NCI-H510A (cell line): ENCODE measurements at places on chromosomes 11 and 22.

GRCh38 chr11:383431-383830, 10.6 kb upstream of the PKP3 start:
- DNase-seq = no peak

DNA sequence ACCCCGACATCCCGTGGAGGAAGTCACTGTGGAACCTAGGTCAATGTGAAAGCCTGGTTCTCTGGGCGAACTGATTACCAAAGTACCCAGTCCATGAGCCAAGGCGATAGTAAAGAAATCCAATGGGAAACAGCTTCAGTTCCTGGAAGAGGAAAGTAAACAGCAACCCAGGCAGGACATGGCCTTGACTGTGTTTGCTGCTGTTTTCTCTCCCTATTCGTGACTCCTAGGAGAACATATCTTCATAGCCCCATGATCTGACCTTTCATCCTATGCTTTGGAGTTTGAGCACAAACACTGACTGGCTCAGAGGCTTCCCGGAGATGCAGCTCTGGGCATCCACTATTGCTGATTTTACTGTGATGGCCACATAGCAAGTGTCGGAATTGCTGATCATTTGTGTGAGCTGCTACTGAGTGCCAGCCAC, 45.1 kb downstream of the LRFN4 start:
- DNase-seq = no peak

GRCh38 chr22:35425546-35425945, 25.6 kb downstream of the MCM5 start:
- DNase-seq = no peak

- no peak for DNase-seq
These were observed 68.1 kb downstream of the MPPED1 start for GRCh38 chr22:43479962-43480361.

DNA sequence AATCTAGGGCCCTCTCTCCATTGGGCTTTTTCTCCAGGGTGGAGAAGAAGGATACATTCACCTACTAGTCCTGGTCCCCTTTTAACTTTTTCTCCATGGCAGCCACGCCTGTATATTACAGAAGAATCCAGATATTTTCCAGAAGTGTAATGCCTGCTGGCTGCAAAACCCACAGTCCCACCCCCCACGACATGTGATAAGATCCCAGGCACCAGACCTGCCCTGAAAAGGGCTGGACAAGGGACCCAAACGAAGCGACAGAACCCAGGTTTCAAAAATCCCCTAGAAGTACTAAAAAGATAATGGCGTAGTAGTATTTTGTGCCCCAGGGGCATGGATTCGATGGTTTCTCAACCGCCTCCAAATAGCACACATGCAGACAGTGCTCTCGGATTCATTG, 2.8 kb downstream of the WT1 start:
- DNase-seq = no peak

GRCh38 chr22:49329636-49330035, 498.0 kb downstream of the BRD1 start:
- no peak for DNase-seq

GRCh38 chr11:112529071-112529470, 268.4 kb upstream of the PLET1 start:
- DNase-seq = no peak

- no peak for DNase-seq
These were observed 22.5 kb downstream of the CAVIN3 start for GRCh38 chr11:6297831-6298230.

GRCh38 chr11:45609902-45610301, 55.5 kb downstream of the CHST1 start:
- DNase-seq = no peak

DNA sequence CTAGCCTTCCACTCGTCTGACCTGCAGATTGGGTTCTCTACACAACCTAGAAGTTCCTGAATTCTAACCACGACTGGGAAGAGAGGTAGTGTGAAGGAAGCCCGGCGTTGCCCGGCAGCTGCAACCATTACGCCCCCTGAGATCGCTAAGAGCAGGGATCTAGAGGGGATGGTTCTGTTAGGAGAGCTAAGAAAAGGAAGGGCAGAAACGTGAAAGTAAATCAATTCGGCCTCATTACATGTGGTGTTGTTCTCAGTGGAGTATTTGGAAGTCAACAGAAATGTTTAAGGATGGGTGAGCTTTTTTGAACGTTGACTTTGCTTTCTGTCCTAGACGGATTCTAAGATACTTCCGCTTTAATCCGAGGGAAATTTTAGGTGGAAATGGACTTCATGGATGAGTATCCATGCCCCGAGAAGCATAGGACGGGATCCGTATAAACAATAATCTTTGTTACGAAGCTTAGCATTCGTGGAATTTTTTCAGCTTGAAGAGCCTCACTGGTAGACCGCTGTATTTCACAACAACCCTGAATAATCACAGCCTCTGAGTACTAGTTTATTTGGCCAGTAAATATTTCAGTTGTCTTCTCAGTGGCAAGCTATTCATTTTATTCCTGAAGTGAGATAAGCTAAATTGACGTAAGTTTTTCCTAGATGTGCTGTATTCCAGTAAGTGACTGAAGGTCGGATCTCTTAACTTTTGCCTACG, 629 bp downstream of the ATP5MG start:
- DNase-seq = no peak

DNA sequence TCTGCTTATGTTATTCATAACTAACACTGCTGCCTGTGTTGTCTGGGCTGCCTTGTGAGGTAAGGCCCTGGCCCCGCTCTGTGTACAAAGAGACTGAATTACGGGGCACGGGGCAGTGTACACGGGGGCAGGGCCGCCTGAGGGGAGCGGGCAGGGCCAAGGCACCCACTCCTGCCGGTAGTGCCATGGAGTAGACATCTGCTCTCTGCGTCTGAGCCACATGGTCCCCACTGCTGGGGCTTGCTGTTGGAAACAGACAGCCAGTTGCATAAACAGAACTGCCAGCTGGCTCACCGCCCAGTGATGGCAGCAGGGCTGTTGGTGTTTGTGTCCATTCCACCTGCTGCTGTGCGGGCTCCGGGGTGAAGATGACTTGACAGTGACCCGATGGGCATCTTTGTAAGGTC, 19.8 kb downstream of the FAM118A start:
- DNase-seq = peak; percentile 47

DNA sequence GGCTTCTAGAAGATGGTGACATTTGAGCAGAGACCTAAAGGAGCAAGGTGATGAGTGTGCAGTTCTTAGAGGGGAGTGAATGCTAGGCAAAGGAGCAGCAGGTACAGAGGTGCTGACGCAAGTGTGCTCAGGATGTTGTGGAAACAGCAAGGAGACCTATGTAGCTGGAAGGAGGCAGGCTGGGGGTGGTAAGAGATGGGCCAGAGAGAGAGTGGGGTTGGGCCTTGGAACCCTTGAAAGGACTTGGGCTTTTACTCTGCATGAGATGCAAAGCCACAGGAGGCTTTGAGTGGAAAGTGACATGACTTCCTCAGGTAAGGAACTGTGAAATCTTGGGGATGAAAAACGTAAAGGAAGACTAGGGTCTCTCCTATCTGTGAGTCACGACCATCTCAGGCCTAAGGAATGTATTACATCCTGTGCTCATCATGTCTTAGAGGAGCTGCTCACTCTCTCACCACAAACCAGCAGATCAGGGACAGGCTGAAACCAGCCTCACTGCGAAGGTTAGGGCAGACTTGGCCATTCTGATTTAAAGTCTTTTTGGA, 65.4 kb downstream of the MICAL2 start:
- no peak for DNase-seq

GRCh38 chr11:95145430-95146060, 55.9 kb downstream of the ENDOD1 start:
- DNase-seq = no peak

DNA sequence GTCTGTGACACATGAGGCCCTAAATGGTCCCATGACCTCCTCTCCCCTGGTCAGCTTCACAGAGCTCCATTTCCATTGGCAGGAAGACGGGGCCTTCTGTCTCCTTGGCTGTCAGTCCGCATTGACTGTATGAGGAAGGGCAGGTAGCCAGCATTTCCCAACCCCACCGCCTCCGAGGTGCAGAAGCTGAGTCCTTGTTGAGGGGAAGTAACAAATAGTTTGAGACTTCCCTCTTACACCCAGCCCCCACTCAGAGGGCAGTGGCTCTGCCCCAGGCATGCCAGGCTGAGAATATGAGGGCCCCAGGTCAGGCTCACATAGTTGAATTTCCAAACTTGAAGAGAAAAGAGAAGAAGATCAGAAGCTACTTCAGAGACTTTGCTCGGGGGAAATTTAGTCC, 611.1 kb downstream of the BRD1 start:
- DNase-seq = no peak

DNA sequence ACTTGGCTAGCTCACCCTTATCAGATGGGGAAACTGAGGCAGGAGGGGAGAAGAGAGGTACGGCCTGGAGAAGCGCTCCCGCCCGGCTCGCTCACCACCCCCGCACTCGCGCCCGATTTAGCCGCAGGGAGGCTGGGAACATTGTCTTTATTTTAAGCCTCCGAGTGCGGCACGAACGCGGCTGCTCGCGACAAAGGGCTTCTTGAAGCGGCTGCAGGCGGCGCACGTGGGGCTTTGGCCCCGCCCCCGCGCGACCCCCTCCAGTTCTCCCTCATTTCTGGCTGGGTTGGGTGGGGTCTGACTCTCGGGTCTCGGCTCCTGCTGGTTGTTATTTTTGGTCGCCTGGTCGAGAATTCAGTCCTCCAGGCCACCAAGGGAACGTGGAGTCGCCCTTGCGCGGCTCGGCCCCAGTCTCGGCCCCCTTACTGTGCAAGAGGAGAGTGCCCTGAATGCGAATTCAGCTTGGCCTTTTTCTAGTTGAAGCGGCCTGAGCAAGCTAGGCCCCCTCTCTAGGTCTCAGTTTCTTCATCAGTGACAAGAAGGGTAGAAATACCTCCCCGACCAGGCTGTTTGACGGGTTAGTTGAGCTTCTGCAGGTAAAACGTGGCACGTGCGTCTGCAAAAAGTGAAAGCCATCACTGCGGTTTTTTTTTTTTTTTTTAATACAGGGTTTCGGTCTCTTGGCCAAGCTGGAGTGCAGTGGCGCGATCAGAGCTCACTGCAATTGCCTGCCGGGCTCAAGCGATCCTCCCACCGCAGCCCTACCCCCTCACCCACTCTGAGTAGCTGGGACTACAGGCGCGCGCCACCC, 2.6 kb upstream of the CHRM1 start:
- DNase-seq = no peak

DNA sequence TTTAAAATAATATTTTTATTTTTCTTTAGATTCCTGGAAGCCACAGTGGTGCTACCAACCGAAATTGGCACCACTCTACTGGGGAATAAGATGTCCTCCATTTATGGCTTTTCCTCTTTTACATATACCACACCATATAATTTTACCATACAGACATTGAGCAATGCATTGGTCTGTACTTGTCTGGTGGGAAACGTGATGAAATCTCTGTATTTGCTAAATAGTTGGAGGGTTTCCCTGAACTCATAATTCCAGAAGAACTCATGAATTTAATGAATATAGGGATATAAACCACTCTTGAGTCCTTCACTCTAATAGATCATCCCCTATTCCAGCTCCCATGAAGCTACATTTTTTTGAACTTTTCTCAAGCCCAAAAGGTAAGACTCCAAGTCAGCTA, 28.0 kb upstream of the MMP13 start:
- DNase-seq = no peak

DNA sequence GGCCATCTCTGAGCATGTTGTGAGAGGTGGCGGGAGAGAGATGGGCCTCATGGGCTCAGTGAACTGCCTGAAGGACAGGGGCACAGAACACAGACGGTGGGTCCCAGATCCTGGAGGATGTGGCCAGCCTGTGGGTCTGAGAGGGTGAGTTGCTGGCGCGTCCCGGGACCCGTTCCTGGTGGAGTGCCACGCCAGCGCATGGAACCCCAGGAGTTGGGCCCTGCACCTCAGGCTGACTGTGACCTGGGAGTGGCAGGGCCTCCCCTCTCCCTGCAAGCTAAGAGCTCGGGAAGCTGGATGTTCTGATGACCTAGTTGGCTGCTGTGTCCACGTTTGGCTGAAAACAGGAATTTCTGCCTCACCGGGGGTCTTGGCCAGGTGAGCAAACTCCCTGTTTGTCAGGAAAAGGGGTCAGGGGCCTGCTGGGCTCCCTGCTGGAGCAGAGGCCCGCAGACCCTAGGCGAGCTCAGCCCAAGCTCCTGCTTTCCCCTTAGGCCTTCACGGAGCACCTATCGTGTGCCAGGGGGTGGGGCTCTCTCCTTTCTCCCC, 15.0 kb downstream of the LRRC32 start:
- DNase-seq = no peak

DNA sequence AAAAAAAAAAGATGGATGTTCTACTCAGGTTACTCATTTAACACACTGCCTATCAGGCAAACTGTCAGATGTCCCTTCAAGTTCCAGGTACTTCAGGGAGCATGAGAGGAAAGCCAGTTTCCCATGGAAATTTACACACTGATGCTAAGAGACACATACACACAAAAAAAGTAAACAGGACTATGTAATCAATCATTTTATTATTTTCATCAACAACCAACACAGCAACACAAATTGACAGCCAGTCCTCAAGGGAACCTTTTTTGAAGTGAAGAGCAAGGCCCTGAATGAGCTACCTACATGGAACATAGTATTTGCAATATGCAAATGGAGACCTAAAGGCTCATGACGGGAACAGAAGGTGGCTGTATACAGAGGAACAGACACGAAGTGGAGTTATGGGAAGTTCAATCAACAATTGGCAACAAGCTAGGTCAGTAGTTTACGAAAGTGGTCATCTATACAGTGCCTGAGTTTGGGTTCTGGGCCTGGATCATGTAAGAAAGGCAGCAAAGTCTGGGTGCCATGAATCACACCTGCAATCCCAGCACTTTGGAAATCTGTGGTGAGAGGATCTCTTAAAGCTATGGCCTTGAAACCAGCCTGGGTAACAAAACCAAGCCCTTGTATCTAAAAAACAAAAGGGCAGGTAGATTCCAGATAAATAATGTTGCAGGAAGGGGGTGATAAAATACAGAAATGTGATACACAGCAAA, 12.6 kb upstream of the WDR74 start:
- no peak for DNase-seq

GRCh38 chr11:72411623-72412419, 22.5 kb downstream of the CLPB start:
- DNase-seq = peak; percentile 75

- no peak for DNase-seq
These were observed 9.9 kb upstream of the FERMT3 start for GRCh38 chr11:64196626-64197025.

DNA sequence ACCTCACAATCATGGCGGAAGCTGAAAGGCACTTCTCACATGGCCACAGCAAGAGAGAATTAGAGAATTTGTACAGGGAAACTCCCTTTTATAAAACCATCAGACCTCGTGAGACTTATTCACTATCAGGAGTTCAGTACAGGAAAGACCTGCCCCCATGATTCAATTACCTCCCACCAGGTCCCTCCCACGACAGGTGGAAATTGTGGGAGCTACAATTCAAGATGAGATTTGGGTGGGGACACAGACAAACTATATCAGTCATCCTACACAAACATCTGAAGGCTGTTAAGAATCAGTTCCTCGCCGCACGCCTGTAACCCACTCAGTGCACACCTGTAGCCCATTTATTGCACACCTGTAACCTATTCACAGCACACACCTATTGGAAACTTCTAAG, 39.8 kb downstream of the CHST1 start:
- no peak for DNase-seq

DNA sequence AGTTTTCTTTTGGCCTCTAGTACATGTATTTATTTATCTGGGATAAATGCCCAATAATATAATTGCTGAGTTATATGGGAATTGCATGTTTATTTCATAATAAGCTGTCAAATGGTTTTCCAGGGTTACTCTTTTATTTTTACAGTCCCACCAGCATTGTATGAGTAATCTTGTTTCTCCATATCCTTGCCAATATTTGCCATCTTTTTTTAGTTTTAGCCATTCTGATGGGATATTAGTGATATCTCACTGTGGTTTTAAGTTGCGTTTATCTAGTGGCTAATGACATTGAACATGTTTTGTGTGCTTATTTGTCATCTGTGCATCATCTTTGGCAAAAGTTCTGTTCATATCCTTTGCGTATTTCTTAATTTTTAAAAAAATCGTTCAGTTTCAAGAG, 372.8 kb upstream of the CCDC179 start:
- DNase-seq = no peak
